ENCODE measurements at places on chromosomes 4 and X.
A peak's percentile ranks its signal among the peaks of the same experiment; 100 is the strongest.

DNA sequence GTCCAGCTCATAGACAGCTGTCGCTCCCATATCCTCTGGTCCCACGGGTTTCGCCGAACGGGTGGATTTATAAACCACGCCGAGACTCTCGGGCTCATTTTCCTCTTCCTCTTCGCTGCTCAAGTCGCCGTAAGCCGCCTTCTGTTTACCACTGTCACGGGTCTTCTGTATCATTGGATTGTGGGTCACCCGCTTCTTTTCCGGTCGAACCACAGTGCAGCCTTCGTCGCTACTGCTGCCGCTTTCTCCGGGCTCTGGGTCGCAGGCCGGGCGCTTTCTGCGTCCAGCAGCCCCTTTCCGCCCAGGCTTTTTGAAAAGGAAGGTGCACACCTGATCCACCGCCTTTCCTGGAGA is 311 bp downstream of the RNF113A start:
- DNase-seq: no peak

- no peak for DNase-seq
Observed at GRCh38 chr4:3875466-3875865, 109.3 kb downstream of the ADRA2C start.

GRCh38 chr4:48862661-48863060 is 31.8 kb downstream of the OCIAD1 start:
- no peak for DNase-seq

- DNase-seq: no peak
Observed at GRCh38 chrX:110119480-110119879, 116.6 kb downstream of the TMEM164 start.

DNA sequence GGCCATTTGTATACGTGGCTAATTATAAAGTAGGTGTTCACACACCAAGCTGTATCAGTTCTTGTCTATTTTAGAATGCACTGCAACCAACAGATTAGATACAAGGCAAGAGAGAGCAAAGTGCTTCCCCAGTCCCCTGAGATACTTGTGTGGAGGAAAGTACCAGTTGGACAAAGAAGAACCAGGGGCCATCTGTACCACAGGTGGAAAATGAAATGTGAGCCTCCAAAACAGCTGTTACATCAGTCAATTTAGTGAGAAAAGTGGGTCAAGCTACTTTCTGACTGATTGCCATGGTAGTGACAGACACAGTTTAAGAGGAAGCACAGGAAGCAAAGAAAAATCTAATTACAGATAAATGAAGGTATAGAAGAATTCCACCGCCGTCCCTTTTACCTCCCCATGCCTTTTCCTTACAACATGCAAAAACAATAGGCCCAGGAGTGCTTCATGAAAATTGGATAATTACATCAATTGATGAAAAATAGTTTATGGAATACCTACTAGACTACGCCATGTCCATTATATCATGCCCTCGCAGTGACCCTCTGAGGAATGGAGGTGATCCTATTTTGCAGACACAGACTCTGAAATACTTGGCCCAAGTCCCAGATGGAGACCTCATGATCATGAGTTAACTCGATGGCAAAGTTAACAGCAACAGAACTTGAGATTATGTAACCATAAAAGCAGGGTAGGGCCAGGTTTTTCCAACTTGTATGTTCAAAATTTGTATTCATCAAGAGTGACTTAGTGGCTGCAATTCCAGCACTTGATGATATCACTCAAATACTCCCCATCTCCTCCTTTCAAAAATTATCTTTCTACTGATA is 15.8 kb downstream of the SMPX start:
- no peak for DNase-seq

- DNase-seq: no peak
Observed at GRCh38 chr4:146465628-146466027, 56.1 kb downstream of the SLC10A7 start.

DNA sequence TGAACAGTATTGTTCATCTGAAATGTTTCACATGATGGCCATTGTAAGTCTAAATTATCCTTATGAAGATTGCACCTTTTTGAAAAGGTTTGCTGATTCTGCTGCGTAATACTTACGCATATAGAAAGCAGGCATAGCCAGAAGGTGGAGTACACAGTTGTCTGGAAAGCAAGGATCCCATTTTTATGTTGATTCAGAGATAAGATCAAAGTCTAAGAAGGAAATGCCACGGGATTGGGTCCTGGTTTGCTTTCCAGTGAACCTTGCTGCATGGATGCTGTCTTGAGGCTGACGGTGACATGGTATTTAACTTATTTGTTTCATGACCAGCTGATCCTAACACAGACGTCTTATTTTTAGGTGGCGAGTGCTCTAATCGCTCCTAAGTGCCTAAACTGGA is 15.5 kb downstream of the MAGEA9B start:
- DNase-seq: no peak

GRCh38 chrX:20271730-20272129 is 5.0 kb upstream of the RPS6KA3 start:
- DNase-seq: no peak

DNA sequence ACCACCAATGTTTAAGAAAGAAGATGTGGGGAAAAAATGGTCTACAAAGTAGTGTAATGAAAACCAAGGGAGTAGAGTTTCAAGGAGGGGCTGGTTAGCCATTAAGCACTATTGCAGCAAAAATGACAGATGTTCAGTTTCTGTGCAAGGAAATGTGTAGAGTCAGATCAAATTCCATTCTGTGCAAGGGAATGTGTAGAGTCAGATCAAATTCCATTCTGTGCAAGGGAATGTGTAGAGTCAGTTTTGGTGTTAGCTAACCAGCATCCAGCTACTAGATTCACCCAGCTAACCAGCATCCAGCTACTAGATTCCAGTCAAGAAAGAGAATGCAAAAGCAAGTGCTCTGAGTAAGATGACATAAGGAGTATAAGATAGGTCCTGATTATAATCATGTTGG is 208.8 kb downstream of the COX18 start:
- no peak for DNase-seq

DNA sequence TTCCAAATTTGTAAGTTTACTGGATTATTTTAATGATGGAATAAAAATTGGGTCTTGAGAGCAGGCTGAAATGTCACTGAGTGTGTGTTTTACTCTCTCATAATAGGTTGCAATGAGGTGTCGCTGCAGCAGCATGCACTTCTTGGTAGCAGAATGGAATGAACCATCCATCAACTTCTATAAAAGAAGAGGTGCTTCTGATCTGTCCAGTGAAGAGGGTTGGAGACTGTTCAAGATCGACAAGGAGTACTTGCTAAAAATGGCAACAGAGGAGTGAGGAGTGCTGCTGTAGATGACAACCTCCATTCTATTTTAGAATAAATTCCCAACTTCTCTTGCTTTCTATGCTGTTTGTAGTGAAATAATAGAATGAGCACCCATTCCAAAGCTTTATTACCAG is 2.6 kb downstream of the SAT1 start:
- DNase-seq: no peak

GRCh38 chrX:10156199-10157031 is at the start of gene CLCN4:
Gene CLCN4 (plus strand): TSS chrX:10156975. CDS start chrX:10185033, 28,058 bp downstream.
- peak; percentile 30 for DNase-seq

- no peak for DNase-seq
Observed at GRCh38 chr4:42361456-42361855, 35.8 kb upstream of the SHISA3 start.

- DNase-seq: no peak
Observed at GRCh38 chr4:32855622-32856021, 2135.5 kb downstream of the PCDH7 start.

DNA sequence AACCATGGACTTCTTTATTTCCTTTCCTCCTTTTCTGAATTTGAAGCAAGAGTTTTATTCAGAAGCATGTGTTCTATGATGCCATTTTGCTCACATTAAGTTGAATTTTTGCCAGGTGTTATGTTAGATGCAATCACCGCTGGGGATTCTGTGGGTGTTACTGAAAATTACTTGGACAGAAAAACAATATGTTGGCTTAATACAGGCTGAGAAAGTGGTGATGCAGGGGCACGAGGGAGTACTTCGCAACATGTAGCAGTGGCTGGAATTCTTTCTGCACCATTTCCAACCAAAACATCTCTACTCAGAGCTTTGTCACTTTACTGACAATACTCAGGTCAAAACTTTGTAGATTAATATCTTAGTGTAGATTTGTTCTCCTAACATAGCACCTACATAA is 109.2 kb upstream of the PCDH18 start:
- DNase-seq: no peak

DNA sequence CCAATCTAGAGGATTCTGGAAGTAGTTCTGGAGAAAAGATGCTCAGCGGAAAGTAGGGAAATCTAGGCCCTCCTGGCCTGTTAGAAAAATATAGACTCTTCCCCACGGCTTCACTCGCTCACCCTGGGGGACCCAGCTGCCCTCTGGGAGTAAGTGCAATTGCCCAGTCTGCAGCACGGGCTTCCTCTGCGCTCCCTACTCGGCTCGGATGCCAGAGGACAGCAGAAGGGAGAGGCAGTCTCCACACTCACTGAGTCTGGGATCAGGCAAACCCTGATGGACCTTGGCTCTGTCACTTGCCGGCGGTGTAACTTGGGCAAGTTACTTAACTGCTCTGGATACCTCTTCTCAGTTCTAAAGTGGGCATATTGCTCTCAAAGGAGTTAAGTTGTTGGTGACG is 2.1 kb downstream of the SHISA3 start:
- DNase-seq: no peak

DNA sequence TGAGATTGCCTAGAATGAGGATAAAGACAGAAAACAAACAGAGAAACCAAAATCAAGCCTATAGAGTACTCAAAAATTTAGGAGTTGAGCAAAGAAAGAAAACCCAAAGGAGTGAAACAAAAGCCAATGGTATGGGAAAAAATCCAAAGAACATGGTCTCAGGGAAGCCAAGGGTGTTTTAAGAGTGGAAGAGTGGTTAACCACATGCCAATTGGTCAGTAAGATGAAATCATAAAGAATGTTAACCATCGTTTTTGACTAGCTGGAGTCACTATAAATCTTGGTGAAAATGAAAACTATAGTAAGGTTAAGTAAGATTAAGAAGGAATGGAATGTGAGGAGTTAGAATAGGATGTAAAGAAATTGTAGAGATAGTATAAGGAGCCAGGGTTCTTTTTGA is 64.7 kb upstream of the RPL34 start:
- DNase-seq: no peak

GRCh38 chr4:94389595-94390267 is 47.1 kb upstream of the HPGDS start:
- no peak for DNase-seq

GRCh38 chrX:53269536-53270107 is 11.8 kb downstream of the IQSEC2 start:
- no peak for DNase-seq

- no peak for DNase-seq
Observed at GRCh38 chr4:48296365-48296764, 26.7 kb upstream of the TEC start.

DNA sequence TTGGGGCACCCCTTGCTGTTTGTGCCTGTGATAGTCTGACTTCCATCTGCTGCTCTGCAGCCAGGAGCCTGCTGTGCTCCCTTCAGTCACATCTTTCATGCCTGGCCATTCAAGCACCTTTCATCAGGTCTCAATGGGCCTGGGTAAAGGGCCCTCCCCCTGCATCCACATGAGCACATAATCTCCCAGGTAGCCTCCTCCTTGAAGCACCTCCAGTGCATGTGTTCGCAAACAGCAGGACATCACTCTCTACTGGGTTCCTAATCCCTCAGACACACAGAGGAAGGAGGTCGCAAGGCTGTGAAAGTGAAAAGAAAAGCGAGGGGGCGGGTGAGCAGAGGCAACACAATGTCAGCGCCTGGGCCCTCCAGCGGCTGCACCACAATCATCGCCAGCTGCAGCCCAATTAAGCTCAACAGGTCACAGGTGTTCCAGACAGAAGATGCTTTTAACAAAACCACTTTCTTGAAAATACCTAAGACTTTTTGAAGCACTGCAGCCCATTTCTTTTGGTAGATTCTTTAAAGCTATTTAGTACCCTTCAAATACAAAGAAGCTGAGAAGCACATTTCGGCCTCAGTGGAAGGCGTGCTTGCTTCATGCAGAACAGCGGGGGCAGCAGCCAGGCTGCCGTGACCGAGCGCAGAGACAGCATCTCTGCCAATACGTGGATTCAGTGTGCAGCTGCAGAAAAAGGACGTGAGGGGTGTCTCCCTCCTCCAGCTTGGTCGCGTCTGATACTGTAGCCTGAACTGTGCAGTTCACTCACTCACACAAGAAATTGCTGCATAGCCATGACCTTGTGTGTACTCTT is 92.2 kb upstream of the SPRY1 start:
- DNase-seq: peak; percentile 46

DNA sequence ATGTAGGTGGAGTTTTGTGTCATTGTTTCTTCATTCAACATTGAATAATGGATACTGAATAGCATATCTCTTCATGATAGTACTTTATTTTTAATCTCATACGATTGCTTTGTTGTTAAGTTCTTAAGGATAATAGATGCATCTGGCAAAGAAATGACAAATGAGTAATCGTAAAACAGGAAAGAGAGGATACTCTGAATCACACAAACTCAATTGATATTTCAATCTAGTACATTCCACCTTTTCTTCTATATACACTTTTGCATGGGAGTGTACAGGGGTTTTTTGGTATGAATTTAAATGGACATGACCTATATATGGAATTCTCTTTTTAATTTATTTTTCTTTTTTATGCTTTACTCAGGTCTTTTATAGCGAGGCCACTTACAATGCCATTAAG is 186.9 kb upstream of the STK26 start:
- no peak for DNase-seq

DNA sequence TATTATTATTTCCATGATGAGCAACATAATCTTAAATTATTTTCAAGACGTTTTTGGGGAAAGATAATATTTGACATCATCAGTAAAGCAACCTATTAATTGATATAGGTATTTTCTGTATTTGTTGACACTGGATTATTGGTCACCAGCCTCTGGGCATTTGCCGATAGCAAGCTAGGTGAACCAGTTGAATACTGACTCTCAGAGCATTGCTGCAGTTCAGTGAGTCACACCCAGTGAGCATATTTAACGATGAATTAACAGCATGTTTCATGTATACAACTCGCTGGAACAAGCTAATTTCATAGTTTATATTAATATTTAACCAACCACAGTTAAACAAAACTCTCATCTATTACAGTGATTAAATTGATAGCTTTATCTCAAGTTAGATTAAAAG is 1006.0 kb upstream of the DIAPH2 start:
- DNase-seq: no peak

GRCh38 chr4:10736895-10737294 is 52.3 kb upstream of the CLNK start:
- no peak for DNase-seq

DNA sequence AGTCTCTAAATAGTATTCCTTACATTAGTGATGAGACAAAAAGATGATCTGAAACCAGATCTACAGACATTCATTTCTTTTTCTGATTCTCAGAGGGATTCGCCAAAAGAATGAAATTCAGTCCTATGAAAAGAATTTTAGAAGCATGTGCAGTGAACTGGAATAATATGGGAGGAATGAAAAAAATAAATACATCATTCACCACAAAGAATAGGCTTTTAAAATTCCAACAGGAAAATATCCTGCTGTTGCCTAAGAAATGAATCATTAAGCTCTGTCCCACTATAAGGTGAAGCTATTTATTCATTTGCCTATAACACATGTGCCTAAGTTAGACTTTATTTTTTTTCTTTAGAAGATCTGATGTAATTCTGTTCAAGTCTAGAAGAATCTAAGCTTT is 165.9 kb downstream of the IL15 start:
- no peak for DNase-seq
